ENCODE measurements at places on chromosomes 13 and 19.

DNA sequence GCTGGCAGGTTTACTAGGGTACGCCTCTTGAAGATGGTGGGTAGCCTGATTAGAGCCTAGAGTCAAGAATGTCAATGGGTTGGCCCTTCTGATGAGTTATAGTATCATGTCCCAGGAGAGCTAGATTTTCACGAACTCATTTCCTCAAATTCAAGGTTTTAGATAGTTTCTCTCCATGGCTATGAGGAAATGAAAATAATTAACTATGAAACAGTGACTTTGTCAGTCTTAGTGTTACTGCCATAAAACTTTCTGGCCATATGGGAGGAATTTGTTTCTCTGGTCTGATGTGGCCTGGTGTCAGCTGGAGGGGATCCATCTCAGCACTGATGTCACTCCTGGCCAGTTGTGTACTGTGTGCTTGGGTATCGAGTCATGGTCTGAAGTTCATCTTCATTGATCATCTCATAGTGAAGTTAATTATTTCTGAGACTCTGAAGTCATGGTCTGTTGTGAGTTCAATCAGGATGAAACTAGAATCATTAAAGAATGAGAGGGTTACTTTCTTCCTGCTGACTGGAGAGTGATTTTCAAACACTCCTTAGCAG lies 49.4 kb upstream of the TNFSF11 start:
- DNase-seq = no peak

GRCh38 chr19:27740396-27740795 lies 1472.6 kb downstream of the UQCRFS1 start:
- DNase-seq = no peak

DNA sequence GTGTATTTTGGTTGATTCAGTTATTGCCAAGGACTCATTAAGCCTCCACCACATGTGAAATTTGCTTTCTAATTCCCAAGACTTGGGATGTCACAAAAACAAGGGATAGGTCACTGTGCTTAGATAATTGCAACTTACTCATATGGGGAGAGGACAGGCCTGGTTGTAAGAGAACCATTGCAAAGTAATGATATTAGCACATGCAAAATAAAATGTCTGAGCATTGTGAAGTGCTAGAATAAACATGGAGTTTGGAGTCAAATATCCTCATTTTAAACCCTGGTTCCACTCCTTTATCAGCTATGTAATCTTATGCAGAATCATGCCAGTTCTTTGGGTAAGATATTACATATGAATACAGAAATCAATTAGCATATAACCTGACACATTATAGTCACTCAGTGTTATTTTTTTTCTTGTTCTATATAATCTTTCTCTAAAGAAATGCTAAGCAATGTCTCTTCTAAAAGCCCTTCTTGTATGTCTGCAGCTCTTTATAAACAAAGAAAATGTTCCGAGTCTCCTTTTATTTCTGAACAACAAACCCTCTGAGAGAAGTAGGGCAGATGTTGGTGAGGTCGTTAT lies 5.5 kb downstream of the CBY2 start:
- no peak for DNase-seq

DNA sequence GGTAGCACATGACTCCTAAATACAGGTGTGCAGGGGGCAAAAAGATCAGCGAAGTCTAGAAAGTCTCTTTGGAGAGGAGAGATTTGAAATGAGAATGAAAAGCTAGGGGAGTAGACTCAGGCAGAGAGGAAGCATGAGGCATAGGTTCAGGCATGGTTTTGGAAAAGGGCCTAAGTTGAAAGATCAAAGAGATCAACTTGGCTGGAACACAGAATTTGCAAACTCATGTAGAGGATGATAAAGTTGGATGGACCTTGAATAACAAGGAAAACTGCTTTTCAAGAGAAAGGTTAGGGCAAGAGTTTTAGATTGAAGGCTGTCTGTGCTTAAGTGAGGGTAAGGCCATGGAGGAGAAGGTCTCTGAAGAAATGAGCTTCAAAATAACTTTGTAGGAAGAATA lies 47.4 kb upstream of the UBAC2 start:
- no peak for DNase-seq

GRCh38 chr13:110115591-110115990 lies 191.4 kb downstream of the COL4A1 start:
- no peak for DNase-seq

DNA sequence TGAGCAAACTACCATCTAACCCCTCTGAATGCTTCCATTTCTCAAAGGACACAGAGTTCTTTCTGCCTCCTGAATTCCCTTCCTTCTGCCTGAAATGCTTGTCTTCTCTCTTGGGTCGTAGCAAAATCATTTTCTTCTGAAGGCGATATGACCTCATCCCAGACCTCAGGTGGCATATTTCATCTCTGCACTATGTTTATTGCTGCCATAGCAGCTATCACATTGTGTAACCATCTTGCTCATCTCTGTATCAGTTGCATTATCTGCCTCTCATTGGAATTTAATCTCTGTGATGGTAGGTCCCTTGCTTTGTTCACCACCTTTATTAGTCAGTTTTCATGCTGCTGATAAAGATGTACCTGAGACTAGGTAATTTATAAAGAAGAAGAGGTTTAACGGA lies 32.5 kb upstream of the RAP2A start:
- DNase-seq = no peak

DNA sequence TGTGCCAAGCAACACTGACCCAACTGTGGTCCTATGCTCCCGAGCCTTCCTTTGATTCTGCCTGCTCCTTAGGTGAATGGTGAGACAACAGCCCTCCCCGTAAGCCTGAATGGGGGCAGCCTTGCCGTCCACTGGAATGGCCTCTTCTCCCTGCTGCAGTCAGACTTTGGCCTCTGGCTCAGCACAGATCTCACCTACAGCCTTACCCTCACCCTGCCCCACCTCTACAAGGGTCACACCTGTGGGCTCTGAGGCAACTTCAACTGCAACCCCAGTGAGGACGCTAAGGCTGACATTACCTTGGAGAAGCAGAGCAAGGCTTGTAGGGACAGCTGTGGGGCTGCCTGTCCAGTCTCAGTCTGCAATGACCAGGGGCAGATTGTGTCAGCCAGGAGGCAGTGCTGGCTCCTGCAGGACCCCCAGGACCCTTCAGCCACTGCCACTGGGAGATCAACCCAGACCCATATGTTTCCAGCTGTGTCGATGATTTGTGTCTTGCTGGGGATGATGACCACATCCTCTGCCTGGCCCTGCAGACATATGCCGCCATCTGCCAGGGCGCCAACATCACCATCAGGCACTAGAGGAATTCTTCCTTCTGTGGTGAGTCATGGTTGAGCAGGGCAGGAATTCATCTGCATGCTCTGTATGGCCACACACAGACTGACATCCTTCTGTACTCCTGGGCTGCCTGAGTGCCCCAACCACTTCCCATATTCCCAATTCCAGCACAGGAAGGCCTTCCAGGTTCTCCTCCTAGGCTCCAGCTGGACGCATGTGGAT lies 27.3 kb upstream of the FXYD3 start:
- DNase-seq = no peak

DNA sequence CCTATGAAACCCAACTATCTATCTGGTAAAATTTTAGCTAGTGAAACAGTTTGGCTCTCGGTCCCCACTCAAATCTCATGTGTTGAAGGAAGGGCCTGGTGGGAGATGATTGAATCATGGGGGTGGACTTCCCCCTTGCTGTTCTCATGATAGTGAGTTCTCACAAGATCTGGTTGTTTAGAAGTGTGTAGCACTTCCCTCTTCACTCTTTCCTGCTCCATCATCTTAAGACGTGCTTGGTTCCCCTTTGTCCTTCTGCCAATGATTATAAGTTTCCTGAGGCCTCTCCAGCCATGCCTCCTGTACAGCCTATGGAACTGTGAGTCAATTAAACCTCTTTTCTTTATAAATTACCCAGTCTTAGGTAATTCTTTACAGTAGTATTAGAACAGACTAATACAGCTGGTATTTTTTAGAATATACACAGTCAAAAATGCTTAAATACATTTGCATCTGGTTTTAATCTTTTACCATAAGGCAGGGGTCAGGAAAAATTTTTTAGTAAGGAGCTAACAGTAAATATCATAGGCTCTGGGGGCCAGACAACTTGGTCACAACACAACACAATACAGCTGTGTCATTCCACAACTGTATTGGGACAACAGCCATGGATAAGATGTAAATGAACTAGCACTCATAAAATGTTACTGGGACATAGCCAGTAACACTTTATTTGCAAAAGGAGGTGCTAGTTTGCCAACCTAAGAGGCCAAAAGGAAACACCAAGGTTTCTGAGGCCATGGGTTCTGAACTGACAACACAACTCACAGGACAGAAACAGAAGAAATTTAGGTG lies 24.3 kb downstream of the DZIP1 start:
- DNase-seq = no peak

- DNase-seq = no peak
These were observed 41.0 kb downstream of the LHFPL6 start for GRCh38 chr13:39561971-39562370.

- DNase-seq = no peak
These were observed 16.4 kb upstream of the PRR19 start for GRCh38 chr19:42285541-42285941.

GRCh38 chr13:98133946-98134345 lies 8.9 kb upstream of the FARP1 start:
- DNase-seq = no peak

DNA sequence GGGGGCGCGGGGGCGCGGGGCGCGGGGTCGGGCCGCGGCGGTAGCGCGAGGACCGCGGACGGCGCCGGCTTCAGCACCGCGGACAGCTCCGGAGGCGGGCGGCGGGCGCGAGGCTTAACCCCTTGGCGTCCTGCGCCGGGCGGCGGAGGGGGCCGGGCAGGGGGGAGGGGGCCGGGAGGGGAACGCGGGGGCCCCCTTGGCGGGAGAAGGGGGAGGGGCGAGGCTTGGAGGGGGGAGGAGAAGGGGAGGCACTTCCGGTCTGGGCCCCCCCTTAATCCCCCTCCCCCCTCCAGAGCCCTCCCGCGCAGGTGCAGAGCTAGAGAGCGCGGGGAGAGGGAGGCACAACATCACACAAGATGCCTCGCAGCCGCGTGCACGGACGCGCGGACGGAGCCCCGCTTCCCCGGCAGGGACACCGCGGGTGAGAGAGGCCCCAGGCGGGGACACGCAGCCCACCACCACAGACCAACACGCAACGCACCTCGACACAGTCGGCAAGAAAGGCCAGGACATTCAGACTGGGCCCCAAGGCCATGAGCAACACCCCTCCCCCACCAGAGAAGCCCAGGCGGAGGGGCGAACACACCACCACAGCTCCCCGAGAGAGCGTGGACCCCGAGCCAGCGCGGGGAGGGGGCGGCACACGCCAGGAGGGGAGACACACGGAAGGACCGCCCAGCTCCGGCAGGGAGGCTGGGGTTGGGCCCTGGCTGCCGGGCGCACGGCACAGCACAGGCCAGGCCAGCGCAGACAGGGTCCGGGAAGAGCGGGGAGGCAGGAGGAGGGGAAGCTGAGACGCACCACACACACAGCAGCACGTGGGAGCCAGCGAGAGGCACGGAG lies 24.1 kb downstream of the SHANK1 start:
- DNase-seq = no peak

DNA sequence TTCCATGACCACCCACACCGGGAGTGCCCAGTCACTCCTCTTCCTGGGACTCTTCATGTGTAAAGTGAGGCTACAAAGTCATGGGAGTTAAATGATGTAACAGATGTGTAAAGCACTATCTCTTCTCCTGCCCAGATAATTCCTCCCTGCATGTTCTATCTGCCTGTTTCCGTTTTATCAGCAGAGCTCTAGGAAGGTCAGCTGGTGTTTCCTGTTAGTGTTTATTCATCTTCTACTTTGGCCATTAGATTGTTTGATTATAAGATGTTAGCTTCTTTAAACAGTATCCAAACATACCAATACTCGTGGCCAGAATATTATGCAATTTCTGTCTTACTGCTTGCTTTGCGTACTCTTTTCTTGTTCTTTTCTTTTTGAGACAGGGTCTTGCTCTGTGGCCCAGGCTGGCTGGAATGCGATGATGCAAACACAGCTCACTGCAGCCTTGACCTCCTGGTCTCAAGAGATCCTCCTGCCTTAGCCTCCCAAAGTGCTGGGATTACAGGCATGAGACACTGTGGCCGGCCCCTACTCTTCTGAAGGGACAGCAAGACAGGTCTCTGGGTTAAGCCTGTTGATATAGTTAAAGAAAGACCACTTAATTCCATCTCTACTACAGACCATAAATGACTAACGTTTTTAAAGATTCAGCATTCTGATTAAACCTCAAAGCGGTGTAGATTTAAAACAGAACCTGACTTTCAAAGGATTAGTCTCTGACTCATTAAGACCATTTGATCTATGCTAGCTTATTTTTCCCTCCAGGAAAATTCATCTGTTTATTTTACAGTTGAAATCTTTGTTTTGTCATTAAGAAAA lies 97.4 kb upstream of the AKAP11 start:
- no peak for DNase-seq

DNA sequence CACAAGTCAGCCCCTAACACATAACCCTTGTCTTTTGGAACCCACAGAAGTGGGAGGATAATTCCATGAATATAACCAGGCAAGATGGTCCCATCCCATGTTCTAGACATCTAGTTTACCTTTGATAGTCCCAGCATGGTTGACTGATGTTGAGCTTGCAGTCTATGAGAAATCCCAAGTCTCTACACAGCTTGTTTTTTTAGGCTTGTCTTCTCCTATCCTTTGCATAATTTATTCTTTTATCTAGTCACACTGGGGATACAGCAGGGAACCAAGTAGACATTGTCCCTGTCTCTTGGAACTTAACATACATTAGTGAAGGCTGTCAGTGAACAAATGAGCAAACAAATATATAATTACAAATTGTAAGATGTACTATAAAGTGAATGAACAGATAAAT lies 19.6 kb upstream of the FRY start:
- DNase-seq = no peak

DNA sequence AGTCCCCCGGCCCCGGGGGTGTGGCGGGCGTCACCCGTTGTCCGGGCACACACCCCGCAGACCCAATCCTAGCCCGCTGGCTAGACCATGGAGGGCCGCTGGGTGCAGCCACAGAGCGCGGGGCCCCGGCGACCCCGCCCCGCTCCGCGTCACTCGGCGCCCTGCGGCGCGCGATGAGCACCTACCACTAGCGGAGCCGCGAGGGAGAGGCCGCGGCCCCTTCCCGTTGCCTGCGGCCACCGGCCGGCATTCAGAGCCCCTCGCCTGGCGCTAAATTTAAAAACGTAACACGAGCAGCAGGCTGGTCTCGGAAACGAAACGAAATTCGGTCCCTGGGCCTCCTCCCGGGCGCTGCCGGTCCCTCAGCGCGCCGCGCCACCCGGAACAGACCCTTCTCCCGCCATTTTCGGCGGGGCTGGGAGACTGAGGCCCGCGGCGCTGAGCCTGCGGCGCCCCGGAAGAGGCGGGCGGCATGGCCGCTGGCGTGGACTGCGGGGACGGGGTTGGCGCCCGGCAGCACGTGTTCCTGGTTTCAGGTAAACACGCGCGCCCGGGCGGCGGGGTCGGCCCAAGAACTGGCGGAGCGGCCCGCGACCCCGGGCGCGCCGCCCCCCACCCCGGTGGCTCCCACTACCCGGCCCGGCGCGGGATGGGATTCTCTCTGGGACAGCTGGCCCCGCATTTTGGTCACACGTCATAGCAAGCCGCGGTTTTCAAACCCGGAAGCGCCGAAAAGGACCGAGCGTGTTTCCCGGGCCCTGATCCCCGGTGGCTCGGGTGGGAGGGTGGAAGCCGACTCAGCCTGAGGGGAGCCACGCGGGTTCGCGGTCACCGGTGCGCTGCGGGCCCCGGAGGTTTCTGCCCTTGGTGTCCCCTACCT lies at the start of gene RNASEH2B:
Gene RNASEH2B (plus strand): TSS at position 187 of the 880 bp plus-strand sequence. CDS start 286 bp downstream, at position 473.
- DNase-seq = peak; percentile 78

- no peak for DNase-seq
These were observed 3.3 kb downstream of the DOT1L start for GRCh38 chr19:2166741-2167738.

All from NCI-H1417 treated with DMSO at 0.1 percent for 48 hours (cell line).